ENCODE measurements at places on chromosomes 2 and 18.

- no peak for DNase-seq
Measured at GRCh38 chr2:215659650-215660049, 223.8 kb upstream of the FN1 start.

GRCh38 chr2:43174368-43174916 is 52.0 kb downstream of the ZFP36L2 start:
- DNase-seq: peak; percentile 91

GRCh38 chr2:138827426-138828054 is 47.4 kb upstream of the NXPH2 start:
- peak; percentile 56 for DNase-seq

DNA sequence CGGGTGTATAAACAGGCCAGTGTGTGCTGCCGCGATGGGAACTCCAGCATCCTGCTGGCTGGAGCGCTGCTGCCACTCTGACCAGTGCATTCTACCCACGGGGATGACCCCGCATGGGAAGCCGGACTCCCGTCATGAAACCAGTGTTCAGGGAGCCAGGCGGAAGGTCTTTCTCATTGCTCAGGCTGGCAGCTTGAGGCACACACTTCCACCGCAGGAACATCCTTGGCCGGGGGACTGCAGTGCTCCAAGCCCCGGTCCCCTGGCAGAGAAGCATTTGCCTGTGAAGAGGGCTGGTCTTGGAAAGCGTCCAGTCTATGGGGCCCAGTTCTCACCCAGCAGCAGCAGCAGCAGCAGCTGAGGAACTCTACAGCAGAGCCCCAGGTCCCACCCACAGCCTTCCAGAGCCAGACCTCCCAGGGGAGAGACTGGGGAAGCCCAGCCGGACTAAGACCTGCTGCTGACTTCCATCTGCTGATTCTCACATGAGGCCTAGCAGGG is 235.9 kb downstream of the KLHL29 start:
- DNase-seq: no peak

- DNase-seq: no peak
Measured at GRCh38 chr2:31032475-31032874, 105.8 kb downstream of the GALNT14 start.

DNA sequence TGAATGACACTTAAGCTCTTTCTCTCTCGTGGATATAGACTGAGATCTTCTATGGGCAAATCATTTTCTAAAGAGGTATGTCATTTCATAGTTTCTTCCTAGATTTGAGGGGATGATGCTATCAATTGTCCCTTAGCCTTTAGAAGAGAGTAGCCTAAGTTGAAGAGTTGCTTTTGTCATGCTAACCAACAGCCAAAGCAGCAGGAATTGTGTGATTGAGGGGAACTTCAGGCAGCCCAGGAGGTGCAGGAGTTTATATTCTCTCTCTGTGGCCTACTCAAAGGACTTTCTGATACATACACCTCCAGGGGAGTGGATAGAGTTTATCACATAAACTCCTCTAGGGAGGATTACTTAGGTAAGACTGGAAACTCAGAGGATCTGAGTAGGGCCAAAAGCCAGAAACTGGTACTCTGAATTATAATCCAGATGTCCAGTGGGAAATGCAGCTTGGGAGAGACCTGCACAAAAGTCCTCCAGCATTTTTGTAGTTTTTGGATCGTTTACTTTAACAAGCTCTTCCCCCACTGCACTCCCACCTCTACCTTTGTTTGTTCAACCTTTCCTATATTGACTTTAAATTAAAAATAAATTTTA is 150.7 kb upstream of the CCDC68 start:
- no peak for DNase-seq

GRCh38 chr2:15363142-15363541 is 198.0 kb downstream of the NBAS start:
- no peak for DNase-seq

DNA sequence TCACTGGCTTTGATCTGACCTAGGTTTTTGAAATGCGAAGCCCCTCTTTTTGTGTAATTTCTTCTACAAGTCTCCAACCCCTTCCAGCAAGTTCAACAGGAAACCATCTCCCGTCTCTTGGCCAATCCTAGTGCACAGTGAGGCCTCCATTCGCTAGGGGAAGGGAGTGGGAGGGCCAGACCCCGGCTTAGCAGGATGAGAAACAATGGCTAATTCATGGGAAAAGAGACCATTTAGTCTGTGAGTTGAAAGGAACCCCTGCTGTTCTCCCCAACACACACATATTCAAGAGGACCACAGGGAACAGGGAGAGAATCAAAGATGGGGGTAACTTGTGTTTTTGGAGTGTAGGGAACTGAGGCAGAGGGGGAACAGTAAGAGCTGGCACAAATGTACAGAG is 83.0 kb downstream of the RTN4 start:
- no peak for DNase-seq

GRCh38 chr2:43469094-43469493 is 126.7 kb downstream of the THADA start:
- no peak for DNase-seq

- no peak for DNase-seq
Measured at GRCh38 chr2:219496825-219497494, 1.7 kb upstream of the GMPPA start.

Measured in CD4-positive, alpha-beta T cell treated with Interleukin-21 for 1 hour (primary cell).